Renal pelvis (tissue), 12 donors: ENCODE measurements at places on chromosomes 6 and 20.

- no peak for DNase-seq
These were observed 44.2 kb downstream of the BMP6 start for GRCh38 chr6:7770111-7770510.

GRCh38 chr6:96812077-96812703, 25.1 kb downstream of the GPR63 start:
- no peak for DNase-seq

DNA sequence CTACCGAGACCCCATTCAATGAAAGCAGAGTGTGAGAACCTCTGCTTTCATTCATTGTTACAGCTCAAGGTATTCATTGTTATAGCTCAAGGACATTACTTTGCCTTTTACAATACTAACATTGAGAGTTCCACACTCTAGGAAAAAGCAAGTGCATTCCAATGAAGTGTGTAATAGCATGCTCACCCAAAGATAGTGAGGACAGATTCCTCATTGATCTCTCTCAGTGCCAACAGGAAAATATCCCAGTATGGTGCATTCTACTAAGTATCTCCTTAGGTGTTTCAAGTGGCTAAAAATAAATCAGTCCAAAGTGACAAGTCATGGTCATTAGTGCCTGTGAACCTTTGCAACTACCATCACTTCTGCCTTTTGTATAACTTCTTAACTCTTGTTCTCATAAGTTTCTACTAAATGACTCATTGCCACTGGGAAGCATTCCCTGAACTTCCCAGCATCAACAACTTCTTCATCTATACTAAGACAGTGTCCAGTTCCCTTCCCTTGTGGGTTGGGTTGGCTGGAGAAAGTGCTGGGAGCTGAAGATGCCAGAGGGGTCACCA, 140.7 kb upstream of the STXBP5 start:
- DNase-seq = no peak

- DNase-seq = no peak
These were observed 47.3 kb upstream of the BHLHE23 start for GRCh38 chr20:63054103-63054474.

DNA sequence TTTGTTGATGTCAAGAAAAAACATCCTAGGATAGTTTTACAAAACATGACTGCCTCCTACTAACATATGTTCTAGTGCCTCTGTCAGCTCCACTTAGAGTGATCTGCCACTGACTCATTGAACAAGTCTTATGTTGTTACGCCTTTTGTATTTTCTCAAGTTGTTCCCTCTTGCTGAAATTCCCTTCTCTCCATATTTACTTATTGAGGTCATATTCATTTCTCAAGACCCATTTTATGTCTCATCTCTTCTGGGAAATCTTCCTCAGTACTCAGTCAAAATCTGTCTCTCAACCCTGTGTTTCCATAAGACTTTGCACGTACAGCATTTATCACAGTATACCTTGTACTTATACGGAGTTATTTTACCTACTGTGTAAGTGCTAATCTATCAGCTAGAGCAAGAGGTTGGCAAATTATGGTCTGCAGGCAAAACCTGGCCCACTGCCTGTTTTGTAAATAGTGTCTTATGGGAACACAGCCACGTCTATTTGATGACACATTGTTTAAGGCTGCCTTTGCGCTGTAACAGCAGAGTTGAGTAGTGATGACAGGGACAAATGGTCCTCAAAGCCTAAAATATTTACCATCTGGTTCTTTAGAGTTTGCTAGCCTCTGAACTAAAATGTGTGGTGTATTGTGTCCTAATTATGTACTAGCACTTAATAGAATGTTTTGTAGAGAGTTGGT, 83.4 kb downstream of the ADGRB3 start:
- no peak for DNase-seq

DNA sequence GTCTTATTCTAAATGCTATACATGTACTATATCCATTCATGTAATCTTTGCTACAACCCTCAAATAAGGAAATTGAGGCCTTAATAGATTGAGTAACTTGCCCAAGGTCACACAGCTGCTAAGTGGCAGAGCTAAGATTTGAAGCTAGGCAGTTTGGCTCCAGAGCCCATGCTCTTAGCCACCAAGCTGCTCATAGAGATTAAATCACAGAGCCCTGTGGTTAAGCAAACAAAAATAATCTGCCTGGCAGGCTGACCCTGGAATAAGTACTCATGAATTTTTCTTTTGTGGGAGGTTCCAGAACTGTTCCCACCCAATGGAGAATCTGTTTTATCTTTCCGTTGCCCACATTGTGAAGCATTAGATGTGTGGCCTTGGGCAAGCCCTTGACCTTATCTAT, 7.4 kb downstream of the AAR2 start:
- no peak for DNase-seq

GRCh38 chr20:20702330-20703245, 9.9 kb downstream of the RALGAPA2 start:
- DNase-seq = no peak

- no peak for DNase-seq
These were observed 95.2 kb downstream of the PLEKHG1 start for GRCh38 chr6:150694889-150695288.

GRCh38 chr6:89254569-89254968, 37.4 kb upstream of the GABRR1 start:
- no peak for DNase-seq

GRCh38 chr6:155171747-155172449, 91.9 kb upstream of the CLDN20 start:
- no peak for DNase-seq

- DNase-seq = no peak
These were observed 28.6 kb upstream of the DACT2 start for GRCh38 chr6:168348186-168348585.

- DNase-seq = no peak
These were observed 19.9 kb upstream of the MYT1 start for GRCh38 chr20:64144144-64144912.

DNA sequence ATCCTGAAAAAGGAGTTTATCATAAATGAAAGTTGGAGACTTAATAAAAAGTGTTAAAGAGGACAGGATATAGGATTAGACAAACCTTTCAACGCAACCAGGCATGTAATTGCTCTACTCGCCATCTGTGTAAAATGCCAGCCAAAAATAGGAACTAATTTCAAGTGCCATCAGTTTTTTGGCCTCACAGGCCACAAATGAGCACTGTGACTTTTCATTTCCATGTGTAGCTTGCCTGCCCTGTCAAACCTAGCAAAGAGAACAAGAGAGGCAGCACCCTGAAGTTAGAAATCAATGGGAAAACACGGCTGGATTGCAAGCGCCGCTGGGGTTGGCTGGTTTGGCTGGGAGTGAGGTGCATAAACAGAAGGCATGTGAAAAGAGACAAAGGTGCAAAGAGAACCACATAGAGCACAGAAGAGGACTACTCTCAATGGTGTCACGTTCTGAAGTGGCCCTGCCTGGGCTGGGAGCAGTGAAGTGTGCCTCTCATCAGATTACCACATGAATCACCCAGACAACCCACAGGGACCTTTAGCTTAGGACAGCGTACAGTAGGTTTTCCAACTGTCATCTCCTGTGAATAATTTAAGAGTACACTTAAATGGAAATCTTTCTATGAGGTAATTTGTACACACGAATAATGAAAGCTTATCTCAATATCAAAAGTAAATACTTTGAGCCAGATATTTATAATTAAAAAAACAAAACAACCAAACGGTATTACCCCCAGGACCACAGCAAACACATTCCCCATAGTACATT, 78.0 kb upstream of the NHSL1 start:
- no peak for DNase-seq

- no peak for DNase-seq
These were observed 84.1 kb upstream of the TSHZ2 start for GRCh38 chr20:52888096-52888495.

DNA sequence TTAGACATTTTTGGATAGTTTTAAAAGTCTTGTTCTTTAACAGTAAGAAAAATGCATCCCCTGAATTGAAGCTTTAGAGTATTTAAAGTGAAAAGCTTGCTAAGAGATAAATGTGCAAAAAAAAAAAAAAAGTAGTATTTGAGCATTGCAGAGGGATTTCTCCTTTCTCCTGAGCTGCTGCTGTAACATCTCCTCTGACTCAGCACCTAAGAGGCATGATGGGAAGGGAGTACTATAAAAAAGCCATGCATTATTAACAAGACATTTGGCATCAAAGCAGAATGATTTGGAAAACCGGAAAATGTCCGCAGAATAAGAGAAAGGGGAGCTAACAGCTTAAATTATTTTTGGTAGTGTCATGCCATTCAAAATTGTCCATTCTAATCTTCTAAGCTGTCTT, 27.9 kb downstream of the B4GALT5 start:
- DNase-seq = no peak

DNA sequence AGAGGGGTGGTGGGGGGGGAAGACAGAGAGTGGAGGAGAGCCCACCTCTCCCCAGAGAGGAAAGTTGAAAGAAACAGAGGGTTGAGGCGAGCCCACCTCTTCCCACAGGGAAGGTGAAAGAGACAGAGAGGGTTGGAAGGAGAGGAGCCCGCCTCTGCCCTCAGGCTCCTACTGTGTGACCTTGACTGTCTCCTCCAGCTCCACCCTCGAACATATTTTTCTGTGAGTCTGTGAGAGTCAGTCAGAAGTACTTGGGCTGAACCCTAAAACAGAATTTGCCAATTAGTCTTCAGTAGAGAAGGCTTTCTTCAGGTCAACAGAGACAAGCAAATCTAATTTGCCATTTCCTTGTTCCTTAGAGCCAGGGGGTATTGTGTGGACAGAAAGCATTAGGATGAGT, 153.7 kb upstream of the SNX9 start:
- DNase-seq = no peak

GRCh38 chr6:140091895-140092294, 717.4 kb upstream of the CITED2 start:
- DNase-seq = no peak

DNA sequence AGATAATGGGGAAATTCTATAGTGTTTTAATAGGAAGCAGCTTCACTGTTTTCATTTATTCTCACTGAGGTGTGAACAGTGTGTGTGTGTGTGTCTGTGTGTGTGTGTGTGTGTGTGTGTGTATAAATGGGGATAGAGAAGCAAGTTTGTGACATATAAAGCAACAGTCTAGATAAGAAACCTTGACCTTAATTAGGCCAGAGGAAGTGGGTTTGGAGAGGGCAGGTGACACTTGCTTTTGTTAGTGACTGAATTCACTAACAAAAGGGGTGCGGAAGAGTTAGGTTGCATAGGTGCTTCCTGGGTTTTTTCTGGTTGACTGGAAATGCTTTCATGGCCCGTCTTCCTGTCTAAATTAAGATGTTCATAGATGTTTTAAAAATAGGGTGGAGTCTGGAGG, 515.7 kb upstream of the FLRT3 start:
- DNase-seq = no peak

DNA sequence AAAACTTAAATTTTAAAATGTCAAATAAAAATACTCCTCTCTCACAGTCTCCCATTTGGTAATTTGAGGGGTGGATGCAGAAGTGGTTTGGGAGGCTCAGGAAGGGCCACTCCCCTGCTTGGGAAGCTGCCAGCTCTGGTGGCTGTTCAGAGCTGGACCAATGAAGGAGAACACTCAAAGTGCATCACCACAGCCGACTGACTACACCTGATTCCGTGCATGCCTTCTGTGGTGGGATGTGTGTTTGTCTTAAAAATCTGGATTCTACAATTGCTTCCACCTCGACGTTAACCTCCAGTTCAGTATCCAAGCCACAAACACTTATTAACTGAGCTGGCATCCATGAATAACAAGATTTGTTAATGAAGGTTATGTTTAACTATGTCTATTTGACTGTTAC, 137.3 kb downstream of the FOXC1 start:
- DNase-seq = no peak

- DNase-seq = no peak
These were observed 315.7 kb upstream of the NT5E start for GRCh38 chr6:85134172-85134571.

DNA sequence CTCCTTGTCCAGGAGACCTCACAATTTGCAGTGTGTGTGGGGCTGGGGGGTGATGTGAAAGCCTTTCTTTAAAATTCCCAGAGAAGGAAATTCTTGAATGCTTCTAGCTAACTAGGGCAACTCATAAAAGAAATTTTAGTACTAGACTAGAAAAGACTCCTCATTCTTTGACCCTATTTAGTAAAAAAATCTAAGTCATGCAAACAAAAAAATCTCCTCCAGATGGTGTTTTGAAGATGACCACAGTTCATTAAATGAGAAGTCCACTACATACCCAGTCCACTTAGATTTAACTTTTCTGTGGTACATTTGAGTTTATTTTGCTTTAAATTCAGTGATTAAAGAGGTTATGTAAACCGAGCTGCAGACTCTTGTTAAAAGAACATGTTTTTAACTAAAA, 67.5 kb downstream of the NDUFAF5 start:
- no peak for DNase-seq

- no peak for DNase-seq
These were observed 133.5 kb upstream of the CCDC28A start for GRCh38 chr6:138640028-138640427.
